Right forelimb (tissue), 1 donor: ENCODE measurements at places on chromosomes 16 and 17.

- no peak for DNase-seq
These were observed 45.0 kb upstream of the ATP2A3 start for GRCh38 chr17:4009186-4009785.

DNA sequence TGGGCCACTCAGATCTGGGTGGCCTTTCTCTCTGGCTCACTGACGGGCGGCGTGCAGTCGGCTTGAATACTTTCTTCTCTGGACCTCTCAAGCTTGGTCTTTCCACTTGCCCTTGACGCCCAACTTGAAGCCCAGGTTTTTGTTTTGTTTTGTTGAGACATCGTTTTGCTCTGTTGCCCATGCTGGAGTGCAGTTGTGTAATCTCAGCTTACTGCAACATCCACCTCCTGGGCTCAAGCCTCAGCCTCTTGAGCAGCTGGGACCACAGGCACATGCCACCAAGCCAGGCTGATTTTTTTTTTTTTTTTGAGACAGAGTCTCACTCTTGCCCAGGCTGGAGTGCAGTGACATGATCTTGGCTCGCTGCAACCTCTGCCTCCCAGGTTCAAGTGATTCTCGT lies 22.7 kb upstream of the KIF19 start:
- no peak for DNase-seq

DNA sequence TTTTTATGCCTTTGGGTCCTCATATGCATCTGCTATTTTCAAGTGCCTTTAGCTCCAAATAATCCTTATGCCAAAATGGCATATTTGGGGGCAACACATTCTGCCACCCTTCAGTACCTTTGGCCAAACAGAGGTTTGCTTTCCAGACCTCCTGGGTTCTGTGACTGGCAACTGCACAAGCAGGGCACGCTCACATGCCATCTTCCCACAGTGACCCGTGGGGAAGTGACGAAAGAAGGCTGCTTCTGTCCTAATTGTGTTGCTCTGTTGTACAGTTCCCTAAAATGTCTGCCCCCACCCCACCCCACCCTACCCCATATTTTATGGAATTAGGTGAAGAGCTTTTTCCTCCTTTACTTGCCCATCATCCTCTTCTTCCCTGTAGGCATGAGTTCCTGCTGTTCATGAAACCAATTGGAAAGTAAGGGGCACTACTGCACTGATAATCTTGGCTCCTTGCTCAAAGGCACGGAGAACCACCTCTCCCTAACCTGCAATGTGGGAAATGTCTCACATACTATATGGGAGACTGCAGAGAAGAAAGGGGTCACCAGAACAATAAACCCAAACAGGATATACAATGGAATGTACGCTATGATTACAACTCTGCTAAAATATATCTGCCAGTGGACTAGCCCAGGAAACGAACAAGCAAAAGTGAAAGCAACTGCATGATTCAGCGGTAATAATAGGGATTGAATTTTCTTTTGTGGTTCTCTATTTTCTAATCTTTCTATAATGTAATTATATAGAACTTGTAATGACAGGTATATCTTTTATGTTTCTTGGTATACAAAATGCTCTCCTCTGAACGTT lies 3.3 kb upstream of the SLFN12L start:
- DNase-seq, result no peak

DNA sequence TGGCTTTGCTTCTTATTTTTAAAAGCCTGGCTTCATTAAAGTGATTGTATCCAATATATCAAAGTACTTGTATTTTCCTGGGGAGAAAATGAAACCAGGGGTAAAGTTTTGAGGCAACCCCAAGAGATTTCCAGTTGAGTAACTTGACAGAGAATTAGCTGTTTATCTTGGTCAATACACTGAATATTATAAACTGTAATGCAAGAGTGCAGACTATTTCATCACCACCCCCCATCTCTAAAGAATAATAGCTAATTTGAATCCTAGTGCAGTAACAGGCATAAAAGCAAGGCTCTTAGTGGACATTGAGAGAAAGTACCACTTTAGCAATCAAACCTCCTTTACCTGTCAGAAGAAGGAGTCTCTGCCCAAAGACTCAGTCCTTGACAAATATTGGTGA lies 27.0 kb downstream of the IRX6 start:
- DNase-seq, result no peak

GRCh38 chr17:41417127-41417526 lies 7.3 kb downstream of the KRT37 start:
- DNase-seq, result no peak

GRCh38 chr16:14344292-14344691 lies 273.2 kb downstream of the MRTFB start:
- no peak for DNase-seq

DNA sequence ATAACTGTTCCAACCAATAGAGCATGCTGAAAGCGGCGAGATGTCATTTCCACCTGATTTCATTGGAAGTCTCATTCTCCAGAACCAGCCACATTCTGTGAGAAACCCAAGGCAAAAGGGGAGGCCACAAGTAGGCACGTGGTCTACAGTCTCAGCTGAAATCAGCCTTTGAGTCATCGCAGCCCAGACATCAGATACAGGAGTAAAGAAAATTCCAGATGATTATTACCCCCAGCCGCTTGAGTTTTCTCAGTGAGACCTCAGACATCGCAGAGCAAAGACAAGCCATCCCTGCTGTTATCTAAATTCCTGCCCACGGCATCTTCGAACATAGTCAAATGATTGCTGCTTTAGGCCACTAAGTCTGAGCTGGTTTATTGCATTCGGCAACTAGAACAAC lies 23.1 kb downstream of the STAT3 start:
- DNase-seq, result no peak

DNA sequence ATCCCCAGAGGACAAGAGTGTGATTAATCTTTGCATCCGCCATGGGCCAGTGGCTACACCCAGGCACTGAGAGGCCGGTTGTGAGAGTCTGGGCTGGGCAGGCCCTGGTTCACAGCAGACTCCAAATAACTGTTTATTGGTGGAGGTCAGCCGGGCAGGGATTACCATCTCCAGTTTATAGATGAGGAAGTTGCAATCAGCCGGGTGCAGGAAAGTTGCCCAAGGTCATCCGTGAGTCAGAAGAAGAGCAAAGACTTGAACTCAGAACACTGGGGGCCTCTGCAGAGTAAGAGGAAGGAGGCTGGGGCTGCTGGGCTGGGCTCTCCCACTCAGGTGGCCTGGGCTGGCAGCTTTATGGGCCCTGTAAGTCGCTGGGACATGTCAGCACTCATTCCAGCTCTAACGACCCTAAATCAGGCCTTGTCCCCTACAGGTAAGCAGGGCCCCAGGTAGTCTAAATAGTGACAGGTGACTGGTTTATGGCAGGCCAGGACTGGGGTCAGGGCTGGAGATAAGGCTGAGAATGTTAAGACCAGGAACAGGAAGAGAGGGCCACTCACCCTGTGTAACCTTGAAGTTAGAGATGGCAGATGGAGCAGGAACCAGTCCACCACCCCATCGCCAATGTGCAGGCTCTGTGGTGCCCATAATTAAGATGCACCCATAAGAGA lies 2.1 kb upstream of the CA4 start:
- no peak for DNase-seq
